Substantia nigra (tissue), 51 donors: ENCODE measurements at places on chromosomes 3 and 15.
A peak's percentile ranks its signal among the peaks of the same experiment; 100 is the strongest.

DNA sequence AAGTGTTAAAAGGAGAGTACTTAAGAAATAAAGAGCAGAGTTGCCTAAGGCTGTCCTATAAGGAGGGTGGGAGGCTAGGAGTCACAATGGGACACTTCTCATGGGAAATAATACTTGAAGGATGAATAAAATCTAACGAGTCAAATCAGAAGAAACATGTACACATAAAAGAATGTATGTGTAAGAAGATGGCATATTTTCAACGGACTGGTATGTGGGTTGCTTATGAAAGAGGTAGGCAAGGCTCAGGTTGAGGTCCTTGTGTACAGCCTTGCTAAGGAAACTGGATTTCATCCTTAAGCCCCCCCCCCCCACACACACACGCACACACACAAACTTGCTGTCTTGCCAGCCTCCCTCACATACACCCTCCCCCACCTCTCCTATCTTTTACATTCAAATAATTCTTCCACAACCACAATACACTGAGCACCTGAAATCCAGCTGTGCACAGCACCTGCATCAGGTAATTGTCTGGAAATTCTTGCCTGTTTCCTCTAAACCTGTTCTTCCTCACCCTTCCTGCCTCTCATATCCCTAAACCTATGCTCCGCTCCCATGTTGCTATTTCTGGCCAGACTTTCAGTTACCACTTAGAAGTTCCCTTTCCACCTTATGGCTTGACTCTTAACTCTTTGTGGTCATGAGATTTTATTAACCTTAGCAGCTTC is 79.2 kb downstream of the FMN1 start:
- DNase-seq = no peak

DNA sequence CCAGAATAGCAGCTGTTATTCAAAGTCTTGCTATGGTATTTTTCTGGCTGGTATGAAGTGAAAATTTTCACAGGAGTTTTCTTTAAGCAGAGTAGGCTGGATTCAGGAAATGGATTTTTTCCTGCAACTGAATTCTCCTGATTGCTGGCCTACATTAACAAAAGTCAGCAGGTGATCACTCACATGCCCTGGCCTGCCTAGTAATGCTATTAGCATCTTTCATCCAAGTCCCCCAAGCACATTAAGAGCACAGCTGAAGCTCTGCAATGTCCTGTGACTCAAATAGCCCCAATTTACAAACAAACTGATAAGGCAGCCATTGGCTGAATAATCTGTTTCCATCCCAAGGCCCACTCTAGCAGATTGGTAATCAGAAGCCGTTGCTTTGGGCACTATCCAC is 688.3 kb upstream of the LMCD1 start:
- no peak for DNase-seq

GRCh38 chr3:11818033-11818432 is 28.7 kb downstream of the TAMM41 start:
- DNase-seq = no peak

- DNase-seq = no peak
These were observed 11.9 kb upstream of the FAH start for GRCh38 chr15:80140909-80141308.

DNA sequence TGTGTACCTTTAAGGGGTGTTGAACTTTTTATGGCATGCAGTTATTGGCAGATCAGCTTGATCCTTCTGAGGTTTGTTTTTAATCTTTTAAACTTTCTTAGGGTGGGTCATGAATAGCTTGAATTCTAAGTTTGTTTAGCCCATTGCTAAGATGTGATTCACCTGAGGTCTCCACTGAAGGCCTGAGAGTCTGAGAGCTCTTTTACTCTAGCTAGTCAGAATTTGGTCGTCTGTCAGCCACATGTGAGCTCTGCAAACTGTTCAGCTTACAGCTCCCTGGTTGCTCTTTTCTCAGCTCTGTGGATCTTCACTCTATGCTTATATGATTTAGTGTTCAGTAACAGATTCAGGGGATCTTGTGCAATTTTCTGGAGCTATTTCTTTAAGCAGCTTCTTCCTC is 161.3 kb downstream of the ABHD5 start:
- no peak for DNase-seq

GRCh38 chr3:46089237-46090011 is 62.1 kb upstream of the XCR1 start:
- no peak for DNase-seq

DNA sequence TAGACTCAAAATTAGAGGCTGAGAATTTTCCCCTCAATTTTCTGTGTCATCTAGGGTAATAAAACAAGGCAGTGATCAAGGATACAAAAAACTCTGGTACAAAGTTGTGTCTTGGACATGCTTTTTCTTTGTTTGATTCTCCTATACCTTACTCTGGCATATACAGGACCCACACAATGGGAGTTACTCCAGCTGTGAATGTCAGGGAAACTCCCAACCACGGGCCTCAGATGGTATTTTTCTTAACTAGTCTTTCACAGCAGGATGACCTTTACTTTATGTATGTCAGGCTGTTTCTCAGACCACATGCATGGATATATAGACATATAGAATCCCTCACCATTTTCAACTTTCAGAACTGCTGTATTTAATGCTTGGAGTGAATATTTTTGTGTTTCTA is 41.3 kb downstream of the FEZF2 start:
- no peak for DNase-seq

DNA sequence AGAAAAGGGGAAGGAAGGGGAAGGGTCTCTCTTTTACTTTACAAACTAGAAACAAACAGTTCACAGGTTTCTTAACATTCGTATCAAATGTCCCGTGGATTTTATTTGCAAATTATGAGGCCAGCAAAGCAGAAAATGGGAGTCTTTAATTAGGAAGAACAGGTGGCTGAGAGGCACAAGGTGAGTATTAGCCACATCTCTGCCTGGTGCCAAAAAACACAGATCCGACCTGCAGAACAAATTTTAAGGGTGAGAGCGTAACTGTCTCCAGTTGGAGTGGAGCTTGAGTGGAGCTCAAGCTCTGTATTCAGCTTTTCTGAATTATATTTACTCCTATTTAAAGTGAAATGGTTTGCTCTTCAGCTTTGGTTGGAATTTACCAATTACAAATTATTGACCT is 1004.9 kb downstream of the FHIT start:
- no peak for DNase-seq

DNA sequence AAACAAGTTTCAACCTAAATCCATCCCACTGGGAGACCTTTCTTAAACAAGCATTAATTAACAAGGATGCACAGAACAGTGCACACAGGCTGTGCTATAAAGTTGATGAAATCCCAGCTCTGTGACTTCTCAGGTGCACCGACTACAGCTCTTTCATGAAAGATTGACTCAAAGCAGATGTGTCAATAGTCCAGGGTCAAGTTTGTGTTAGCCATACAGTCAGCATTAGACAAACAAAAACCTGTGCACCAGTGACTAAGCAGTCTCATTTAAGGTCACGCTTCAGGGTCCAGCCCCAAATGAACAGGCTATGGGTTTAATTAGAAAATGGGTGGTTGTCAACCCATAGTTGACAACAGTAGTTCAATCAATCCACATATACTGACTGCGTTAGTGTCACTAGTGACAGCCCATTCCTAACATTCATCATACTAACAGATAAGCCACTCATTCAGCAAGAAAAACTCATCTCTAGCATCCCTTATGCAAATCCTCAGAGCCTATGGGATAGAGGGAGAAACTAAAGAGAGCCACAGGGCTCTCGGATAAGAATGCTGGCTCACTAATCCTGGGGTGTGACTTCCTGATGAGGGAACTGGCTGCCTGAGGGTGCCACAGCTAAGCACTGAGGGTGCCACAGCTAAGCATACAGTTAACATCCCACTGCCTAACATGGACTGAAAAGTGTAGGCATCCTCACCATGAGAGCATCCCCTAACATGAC is 84.1 kb downstream of the WNT5A start:
- no peak for DNase-seq

GRCh38 chr15:73852507-73852906 is 20.9 kb upstream of the TBC1D21 start:
- DNase-seq = no peak

DNA sequence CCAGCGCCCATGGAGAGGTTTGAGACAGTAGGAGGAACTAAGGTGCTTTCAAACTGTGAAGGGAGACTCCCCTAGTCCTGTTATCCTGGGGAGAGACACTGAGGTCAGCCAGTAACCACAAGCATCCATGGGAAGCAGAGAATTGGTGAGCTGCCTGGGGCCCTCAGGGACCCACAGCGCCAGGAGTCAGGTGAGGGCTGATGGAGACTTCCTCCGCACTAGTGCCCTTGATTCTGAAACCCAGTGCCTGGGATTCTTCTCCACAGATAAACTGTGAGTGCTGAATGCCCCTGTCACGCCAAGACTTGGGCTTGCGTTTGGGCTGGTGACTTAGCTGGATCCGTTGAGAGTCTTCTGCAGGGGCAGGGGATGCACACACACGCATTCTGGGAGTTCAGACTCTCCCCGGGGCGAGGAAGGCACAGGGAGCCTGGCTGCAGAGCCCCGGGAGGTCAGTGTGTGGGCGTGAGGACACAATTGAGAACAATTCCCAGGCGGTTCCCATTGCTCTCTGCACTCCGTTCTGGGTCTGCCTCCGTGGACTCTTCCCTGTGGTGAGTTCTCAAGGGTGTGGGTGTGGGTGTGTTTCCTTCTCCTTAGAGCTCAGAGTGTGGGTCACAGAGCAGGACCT is 37.9 kb upstream of the SLCO2A1 start:
- DNase-seq = no peak

- DNase-seq = no peak
These were observed 361.1 kb upstream of the CDIN1 start for GRCh38 chr15:36218322-36218721.

- DNase-seq = no peak
These were observed 61.3 kb downstream of the ZDHHC19 start for GRCh38 chr3:196149831-196150301.

DNA sequence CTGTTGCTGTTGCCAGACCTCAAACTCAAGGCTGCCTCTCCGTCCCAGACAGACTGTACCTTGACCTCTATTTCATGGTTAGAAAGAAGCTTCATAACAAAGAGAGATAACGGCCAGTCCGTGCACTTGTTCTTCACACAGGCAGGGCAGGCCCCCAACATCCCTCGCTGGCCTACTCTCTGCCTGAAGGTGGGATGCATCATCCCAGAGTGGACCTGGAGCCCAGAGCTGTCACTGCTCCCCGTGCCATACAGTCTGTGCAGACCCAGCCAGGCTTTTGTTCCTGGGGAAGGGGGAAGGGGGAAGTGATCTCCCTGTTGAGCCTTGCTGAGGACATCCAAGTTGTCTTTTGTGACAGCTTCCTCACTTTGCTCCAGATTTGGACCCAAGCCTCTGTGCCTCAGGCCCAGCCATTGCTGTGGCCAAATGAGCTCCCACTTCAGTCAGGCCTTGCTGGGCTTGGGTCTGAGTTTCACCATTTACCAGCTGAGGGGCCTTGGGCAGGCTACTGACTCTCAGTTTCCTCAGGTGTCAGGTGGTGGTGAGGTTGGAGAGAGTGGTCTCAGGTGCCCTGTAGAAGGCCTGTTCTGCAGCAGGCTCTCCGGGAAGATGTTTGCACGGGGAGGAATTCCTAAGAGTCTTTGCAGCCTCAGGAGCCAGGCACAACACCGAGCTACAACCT is 141.6 kb downstream of the DNAJB8 start:
- DNase-seq = no peak

DNA sequence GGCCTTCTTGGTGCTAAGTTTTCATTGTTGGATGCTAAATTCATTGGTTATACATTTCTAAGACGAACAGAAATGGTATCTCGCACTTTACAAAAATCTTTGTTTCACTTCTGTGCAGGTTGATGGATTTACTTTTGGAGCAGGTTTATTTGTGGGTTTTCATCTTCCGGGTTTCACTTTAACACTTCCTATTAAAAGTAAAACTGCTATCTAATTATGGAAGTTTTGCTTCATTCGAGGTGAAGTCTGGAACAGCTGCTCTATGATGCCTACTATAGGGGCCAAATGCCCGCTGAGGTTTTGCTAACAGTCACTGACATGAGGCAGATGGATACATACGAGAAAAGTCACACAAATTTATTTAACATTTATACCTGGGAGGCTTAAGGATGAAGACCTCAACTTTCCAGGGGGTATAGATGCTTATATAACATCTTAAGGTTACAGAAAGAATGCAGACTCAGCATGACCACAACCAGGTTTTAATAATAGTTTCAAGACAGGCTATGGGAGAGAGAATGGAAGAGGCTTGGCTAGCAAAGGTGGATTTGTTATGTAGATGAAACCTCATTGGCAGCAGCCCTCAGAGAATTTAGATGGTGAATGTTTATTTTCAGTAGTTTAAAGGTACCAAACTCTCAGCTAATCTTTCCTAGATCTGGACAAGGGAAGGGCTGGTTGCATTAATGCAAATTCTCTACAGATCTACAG is 54.2 kb downstream of the OSTN start:
- DNase-seq = no peak

DNA sequence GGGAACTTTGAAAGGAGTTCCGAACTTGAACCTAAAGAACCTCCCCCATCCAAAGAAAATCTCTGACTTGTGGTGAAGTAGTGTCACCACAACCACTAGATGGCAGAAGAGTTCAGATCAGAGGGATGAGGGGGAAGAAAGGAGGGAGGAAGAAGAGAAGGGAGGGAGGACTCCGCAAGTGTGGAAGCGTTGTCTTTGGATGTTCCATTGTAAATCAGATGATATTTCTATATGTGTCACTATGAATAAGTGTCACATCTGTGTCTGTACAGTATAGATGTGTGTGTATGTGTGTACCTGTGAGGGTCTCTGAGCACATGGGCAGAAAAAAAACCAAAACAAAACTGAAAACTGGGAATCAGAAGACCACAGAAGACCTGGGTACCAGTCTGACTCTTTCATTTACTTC is 16.9 kb downstream of the SLC24A1 start:
- DNase-seq = no peak

- no peak for DNase-seq
These were observed 45.9 kb upstream of the SEC61A1 start for GRCh38 chr3:128006061-128007032.

- DNase-seq = no peak
These were observed at the start of gene ANKRD34C for GRCh38 chr15:79282371-79283251. Gene ANKRD34C, plus strand, starts transcription at chr15:79282722. Its CDS starts 10,563 bp downstream, at chr15:79293285.

GRCh38 chr15:84975871-84976351 is 5.7 kb upstream of the PDE8A start:
- DNase-seq = no peak

- DNase-seq = no peak
These were observed 21.1 kb upstream of the ST6GAL1 start for GRCh38 chr3:186909078-186909853.

- no peak for DNase-seq
These were observed 287.0 kb downstream of the ZIC4 start for GRCh38 chr3:147119346-147119745.

- peak; percentile 12 for DNase-seq
These were observed 615 bp downstream of the VPS18 start for GRCh38 chr15:40894681-40895448.

GRCh38 chr15:41832875-41833274 is 5.0 kb downstream of the JMJD7 start:
- DNase-seq = no peak

DNA sequence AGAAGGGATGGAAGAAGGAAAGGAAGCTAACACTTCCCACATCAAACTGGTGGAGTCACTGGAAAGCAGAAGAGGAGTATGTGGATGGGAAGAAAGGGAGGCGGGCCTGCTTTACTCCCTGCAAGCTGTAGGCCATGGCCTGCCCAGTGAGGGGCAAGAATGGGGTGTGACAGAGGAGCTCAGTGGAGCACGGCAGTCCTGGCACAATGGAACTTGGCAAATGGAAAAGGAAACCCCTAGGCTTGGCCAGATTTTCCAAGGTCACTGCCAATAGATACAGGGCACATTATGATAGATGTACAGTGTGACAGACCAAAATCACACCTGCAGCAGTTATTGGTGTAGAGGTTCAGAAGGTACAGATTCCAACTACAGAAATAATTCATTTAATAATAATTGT is 111.6 kb downstream of the ALDH1A2 start:
- DNase-seq = no peak
